Renal cortical epithelial cell (primary cell): ENCODE measurements at places on chromosomes 3 and 15.
A peak's percentile ranks its signal among the peaks of the same experiment; 100 is the strongest.

- DNase-seq = no peak
Measured at GRCh38 chr3:112078125-112079083, 7.8 kb upstream of the C3orf52 start.

DNA sequence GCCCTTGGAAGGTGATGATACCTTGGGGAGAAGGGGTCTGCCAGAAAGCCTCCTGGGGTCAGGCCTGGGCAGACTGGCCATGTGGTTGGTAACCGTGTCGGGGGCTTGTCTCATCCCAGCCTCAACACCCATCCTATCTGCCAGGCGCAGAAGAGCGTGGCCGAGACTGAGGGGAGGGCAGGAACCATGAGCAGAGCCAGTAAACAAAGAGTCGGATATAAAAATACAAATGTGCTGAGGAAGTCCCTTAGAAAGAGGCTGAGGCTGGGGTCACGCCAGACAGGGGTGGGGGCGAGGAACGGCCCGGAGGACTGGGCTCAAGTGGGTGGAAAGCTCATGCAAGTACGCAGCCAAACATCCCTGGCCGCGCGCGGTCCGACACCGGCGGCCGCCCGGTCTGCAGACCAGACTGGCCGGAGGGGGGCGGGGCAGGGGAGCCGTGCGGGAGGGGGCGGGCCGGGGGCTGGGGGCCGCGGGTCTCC, 1.9 kb downstream of the CAMK2N2 start:
- no peak for DNase-seq

DNA sequence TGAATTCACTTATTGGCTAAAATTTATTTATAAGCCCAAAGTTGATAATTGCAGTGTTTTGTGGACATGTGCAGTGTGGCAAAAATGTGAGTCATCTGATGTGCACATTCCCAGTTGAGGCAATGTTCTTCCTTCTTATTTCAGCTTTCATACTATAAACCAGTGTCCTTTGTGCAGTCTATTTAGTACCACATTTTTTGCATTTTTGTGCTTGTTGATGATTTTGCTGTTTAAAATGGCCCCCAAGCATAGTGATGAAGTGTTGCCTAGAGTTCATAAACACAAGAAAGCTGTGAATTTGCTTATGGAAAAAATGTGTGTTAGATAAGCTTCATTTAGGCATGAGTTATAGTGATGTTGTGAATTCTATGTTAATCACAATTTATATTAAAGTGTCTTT, 19.4 kb upstream of the IL20RB start:
- peak; percentile 66 for DNase-seq

GRCh38 chr15:44662478-44663409, 718 bp downstream of the SPG11 start:
- peak; percentile 63 for DNase-seq

DNA sequence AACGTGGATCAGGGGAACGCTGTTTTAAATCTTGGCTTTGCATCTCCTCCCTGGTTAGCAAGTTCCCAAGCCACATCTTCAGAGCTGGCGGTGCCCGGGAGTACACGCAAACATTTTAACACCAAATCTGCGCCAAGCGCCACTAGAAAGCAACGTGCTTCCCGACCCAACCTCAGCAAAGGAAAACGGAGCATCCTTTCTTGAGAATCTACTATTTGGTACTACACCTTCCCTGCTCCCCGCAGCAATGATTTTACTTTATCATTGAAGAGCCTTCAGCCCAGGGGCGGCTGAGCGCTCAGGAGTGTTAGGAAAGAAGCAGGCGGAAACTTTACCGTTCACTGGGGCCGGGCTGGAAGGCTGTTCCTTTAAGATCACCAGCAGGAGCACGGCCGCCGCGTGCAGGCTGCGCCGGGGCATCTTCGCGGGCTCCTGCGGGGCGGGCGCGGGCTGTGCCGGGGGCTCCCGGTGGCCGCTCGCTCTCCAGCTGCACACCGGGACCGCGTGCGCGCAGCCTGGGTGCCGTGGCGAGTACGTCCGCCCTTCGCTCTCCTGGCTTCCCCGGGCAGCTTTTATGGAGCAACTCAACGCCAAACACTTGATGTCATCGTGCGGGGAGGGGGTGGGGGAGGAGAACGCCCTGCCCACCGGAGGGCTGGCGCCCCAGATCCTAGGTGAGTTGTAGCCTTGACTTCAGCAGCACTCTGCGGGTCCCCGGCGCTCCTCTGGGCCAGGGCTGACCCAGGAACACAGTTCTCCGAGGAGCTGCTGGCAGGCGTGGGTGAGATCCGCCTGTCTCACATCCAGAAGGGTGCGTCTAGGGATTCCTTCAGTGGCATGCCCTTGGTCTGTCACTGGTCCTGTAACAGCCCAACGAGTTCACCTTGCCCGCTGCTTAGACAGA, at the start of gene CA12:
CA12 (minus strand) TSS at position 546 of the 904 bp plus-strand sequence; CDS start at position 420, 126 bp downstream.
- DNase-seq = peak; percentile 43

DNA sequence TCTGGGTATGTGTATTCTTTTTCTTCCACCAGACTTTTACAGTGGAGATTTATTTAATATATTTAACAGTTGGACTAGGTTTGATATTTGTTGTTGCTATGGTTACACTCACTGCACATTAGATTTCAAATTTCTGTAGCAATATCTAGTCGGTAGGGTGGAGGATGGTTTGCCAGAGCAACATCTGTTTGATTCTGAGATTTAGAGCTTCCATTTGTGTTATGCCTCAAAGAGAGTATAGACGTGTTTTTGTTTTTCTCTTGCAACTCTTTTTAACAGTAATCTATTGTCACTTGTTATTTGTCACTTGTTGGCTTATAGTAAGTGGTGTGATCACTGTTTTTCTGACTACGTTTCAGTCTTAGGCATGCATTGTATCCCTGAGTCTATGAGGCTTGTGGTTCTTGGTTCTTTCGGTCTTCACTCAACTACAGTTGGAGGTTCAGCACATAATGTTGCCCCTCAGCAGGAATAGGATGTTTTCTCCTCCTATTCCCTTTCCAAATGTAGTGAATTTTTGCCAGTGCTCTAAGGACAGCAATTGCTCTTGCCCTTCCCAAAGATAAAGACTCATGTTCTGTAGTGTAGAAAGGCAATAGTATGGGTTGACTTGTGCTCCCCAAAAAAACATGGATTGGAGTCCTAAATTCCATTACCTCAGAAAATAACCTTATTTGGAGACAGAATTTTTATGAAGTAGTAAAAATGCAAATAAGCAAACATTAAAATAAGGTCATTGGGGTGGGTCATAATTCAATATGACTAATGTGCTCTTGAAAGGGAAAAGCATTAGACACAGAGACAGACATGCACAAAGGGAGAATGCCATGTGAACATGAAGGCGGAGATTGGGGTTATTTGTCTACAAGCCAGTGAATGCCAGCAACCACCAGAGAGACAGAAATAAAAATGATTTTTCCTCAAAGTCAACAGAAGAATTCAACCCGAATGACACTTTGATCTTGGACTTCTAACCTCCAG, 692.1 kb downstream of the DIPK2A start:
- no peak for DNase-seq

DNA sequence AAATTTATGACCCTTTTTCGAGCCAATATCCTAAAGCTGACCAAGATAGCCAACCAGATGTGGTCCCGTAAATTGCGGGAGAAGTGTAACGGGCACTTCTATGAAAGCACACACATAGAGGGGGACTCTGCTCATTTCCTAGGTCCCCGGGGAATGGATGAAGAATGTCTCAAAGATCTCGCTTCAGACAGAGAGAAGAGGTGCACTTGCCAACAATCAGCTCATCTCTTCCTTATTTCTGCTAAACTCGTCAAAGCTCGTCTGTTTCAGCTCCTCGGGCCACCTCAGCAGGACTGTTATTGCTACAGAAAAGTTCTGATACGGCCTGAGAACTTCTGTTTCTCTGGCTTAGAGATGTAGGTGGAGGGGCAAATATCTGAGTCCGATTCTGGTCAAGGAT, 71.8 kb downstream of the TM2D3 start:
- DNase-seq = no peak

DNA sequence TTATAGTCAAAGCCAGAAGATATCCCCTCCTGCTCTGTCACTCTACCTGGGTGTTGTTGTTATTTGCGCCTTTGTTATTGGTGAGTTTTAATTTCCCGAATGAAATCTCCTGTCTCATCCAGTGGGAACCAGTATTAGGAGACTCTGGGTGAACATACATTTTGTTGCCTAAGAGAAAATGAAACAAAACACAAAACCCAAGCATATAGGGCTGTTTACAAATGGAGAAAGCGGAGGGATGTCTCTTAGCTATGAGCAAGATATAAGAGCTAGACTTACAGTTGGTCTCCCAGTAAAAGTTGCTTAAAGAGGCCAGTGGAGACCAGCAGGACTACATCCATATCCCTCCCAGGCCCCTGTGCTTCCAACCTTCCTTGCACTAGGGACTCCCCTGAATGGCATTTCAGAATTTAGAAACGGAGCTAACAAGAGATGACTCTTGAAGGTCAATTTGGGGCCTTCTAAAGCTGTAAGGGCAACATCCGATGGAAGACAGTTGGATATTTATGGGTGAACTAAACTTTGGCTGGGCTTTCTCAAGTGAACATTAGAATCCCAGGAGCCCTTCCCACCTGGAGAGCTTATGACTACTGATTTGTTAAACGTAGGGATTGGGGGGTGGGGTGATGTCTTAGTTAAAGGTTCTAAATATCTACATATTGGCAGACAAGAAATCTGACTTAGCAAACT, 2.7 kb downstream of the EOMES start:
- no peak for DNase-seq

DNA sequence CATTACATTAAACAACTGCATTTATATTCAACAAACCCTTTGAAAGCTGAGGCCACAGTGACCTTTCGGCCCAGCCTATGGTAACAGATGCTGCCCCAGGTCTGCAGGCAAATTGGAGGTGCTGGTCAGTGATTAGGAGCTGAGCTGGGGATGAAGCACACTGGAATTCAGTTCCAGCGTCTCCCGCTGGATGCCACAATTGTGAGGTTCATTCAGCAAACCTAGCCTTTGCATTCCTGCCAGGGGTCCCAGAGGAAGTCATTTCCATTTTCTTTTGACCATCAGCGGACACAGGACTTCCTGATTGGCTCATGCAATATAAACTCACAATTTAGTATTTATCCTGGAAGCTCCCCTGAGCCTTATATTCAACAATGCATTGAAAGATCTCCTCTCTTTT, 89.5 kb downstream of the IL20RB start:
- DNase-seq = no peak

DNA sequence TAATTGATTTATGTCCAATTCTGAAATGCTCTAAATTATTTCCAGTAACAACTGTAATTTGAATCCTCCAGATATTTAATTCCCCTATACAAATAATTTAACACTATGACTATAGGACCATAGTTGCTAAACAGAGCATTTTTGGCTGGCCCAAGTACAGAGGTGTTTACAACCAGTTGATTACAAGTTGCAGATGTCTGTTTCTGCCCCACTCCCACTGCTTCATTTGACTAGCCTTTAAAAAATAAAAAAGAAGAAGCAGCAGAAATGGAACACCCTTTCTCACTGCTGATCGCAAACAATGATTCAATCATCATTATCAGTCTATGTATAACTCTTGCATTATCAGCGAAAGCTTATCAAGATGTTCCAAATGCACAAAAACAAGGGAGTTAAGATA, 54.6 kb downstream of the SENP7 start:
- DNase-seq = no peak

DNA sequence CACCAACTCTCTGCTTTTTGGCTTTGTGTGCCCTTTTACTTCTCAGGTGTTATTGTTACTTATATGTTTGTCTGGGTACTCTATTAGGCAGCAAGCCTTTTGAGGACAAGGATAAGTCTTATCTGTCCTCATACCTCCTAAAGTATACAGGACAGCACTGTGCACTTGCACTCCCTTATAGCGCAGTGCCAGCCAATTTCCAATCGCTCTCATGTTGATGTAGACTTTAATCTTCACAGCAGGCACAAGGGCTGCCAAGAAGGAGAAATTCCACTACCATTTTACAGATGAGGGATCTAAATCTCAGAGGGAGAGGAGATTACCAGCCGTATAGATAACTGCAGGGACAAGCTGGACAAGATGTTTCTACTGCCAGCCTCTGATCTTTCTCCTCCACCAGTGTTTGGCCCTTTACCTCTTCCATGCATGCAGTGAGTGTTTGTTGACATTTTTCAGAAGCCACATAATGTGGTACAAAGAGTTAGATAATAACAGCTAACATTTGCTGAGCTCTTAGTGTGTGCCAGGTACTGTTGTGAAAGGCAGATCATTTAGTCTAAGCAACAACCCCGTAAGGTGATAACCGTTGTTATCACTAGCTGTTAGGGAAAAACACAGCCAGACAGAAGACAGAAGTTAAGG, 30.1 kb downstream of the SST start:
- no peak for DNase-seq

- no peak for DNase-seq
Measured at GRCh38 chr15:85780225-85780985, 14.3 kb downstream of the KLHL25 start.

DNA sequence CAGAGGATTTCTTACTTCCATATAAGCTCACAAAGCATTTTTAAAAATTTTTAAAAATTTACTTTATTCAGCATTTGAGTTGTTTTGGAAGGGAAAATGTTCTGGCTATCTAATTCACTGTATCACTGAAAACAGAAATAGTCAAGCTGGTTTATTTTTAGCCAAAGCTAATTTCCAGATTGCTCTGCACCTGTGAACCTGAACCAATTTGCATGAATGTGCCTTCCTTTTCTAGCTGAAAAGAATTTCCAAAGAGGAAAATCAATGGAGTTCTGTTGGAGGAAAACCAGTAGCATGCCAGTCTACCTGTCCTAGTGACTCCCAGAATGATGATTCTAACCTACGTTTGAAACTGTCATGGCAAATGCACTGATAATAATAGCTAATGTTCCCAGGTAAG, 134.2 kb upstream of the LIPC start:
- no peak for DNase-seq

DNA sequence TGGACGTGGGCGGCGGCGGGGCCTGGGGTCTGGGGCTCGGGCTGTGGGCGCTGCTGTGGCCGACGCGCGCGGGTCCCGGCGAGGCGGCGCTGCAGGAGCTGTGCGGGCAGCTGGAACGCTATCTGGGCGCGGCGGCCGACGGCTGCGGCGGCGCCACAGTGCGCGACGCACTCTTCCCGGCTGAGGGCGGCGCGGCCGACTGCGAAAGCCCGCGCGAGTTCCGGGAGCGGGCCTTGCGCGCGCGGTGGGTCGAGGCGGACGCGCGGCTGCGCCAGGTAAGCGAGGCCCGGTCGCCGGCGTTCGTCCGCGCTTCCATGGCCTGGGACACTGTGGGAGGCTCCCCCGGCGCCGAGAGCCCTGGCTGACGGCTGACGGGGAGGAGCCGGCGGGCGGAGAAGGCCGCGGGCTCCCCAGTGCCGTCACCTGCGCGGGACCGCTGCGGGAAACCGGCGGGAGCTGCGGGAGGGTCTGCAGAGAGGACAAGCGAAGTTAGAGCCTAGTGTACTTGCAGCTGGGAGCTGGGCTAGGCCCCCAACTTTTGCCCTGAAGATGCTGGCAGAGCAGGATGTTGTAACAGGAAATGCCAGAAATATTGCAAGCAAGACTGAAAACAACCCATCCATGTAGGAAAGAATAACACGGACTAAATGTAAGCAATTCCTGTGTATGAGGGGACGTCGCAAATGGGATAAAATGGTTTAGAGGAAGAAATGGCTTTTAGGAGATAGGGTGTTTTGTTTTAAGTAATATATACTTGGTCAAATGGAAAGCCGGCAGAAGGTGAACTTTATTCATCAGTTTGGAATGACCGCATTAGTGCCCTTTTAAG, 847 bp downstream of the WHAMM start:
- peak; percentile 69 for DNase-seq

- no peak for DNase-seq
Measured at GRCh38 chr15:44300572-44300971, 12.1 kb downstream of the GOLM2 start.
